SK-N-SH (cell line): ENCODE measurements at places on chromosomes 1 and 21. TPM values are rescaled to one million over a fixed set of nuclear protein-coding genes. Genes with fewer than 3 reads are reported as not detected.

LCA5L gene
- 0.74 and 1.0 TPM in 2 replicates for polyA plus RNA-seq

LAMC1 gene
- 90.4 and 101 TPM in 2 replicates for polyA plus RNA-seq

C1orf50 gene
- polyA plus RNA-seq, result 2.6 and 3.6 TPM in 2 replicates

FCRL4 gene
- not detected in 2 replicates for polyA plus RNA-seq

CRB1 gene
- 0.13 and 0.18 TPM in 2 replicates for polyA plus RNA-seq

KPRP gene
- polyA plus RNA-seq, result not detected in 2 replicates

PODN gene
- 2.0 and 2.9 TPM in 2 replicates for polyA plus RNA-seq

ATP1A4 gene
- polyA plus RNA-seq, result not detected in 2 replicates

TLR5 gene
- 0.02 TPM in 1 of 2 replicates, not detected in the other for polyA plus RNA-seq

LRRC47 gene
- 26.9 and 34.6 TPM in 2 replicates for polyA plus RNA-seq

PPFIA4 gene
- 4.4 and 5.5 TPM in 2 replicates for polyA plus RNA-seq

KRTAP13-2 gene
- polyA plus RNA-seq, result not detected in 2 replicates
